ENCODE measurements at places on chromosomes 2 and 18.

DNA sequence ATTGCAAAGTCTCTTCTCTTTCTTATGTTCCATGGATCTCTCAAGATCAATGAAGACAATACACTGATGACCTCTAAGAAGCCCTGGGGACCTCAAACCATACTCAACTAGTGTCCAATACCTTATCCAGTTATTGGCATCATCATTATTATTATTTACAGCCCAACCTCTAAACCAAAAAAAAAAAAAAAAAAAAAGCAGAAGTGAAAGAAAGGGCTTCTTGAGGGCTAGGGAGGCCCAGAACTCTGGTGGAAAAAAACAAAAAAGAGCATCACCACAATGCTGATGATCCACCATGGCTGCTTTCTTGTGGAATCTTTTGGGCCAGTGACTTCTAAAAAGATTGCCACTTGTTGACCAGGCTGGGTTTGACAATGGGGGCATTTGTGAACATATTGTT lies 324.9 kb downstream of the LPIN1 start:
- DNase-seq = no peak

- DNase-seq = no peak
These were observed 12.8 kb downstream of the ASIC4 start for GRCh38 chr2:219527076-219527394.

- no peak for DNase-seq
These were observed 93.8 kb downstream of the DCC start for GRCh38 chr18:52433797-52434196.

GRCh38 chr2:200674837-200675236 lies 89.0 kb downstream of the AOX1 start:
- no peak for DNase-seq
